ENCODE measurements at places on chromosomes 1 and 21.

- no peak for DNase-seq
These were observed 251.6 kb downstream of the AKT3 start for GRCh38 chr1:243598433-243598832.

GRCh38 chr1:230427094-230427876 is 1.2 kb upstream of the PGBD5 start:
- no peak for DNase-seq

DNA sequence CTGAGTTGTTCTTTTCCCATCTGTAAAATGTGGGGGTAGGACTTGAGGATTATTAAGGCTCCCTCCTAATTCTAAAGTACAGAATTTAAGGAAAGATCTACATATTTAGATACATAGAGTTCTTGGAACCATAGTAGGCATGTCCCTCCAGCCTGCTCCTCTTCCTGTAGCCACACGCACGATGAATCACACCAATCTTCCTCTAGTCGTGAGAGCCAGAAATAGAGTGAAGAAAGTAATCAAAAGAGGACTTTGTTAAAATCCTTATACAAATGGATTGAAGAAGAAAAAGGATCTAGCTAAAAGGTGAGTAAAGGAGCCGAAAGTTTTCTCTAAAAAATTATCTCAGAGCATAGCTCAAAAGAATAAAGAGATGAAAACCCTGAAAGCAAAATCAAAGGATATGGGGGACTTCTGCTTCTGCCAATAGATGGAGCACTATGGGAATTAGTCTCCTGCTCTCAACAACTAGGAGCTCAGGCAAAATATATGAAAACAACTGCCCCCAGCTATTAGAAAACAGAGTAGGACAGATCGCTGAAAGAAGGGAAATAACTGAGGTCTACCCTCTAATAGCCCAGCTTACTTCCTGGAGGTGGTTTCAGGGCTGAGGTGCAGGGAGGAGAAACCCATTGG is 8.5 kb downstream of the C1orf141 start:
- DNase-seq, result no peak

DNA sequence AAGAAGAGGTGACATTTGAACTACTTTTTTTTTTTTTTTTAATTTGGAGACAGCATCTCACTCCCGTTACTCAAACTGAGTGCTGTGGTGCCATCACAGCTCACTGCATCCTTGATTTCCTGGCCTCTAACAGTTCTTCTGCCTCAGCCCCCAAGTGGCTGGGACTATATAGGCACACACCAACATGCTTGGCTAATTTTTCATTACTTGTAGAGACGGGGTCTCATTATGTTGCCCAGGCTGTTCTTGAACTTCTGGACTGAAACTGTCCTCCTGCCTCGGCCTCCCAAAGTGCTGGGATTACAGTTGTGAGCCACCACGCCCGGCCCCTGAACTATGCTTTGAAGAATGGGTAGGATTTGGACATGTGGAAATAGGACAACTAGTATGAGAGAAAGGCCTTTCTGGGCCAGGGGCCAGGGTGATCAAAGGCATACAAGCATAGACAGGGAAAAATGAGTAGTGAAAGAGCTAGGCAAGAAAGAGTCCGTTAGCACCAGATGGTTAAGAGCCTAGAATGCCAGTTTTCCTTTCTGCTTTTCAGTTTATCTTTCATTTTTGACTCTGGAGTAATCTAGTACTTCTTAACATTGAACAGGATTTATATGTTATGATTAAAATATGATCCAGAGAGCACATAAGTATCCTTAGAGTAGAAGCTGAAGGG is 6.3 kb downstream of the RABGAP1L start:
- no peak for DNase-seq

DNA sequence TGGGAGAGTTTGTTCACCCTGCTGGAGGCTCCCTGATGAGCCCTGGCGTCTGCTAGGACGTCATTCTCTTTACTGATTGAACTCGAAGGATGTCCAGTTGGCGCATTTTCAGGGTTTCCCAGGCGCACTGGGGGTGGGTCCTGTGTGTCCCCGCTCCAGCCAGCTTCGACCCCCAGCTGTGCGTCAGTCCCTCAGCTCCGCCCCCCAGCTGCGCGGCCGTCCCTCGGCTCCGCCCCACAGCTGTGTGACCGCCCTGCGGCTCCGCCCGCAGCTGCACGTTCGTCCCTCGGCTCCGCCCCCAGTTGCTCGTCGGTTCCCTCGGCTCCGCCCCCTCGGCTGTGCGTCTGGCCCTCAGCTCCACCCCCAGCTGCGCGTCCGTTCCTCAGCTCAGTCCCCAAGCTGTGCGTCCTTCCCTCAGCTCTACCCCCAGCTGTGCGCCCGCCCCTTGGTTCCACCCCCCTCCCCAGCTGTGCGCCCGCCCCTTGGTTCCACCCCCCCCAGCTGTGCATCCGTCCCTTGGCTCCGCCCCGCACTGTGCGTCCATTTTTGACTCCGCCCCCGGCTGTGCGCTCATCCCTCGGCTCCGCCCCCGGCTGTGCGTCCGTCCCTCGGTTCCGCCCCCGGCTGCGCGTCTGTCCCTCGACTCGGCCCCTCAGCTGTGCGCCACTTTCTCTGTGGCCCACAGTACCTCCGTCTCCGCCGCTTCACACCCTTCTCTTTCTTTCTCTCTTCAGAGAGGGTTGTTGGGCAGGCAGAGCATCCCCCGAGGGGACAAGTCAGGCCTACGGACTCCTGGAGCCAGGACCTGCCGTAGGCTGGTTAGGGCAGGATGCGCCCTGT is 61.3 kb downstream of the FAAP20 start:
- DNase-seq, result peak; percentile 92

DNA sequence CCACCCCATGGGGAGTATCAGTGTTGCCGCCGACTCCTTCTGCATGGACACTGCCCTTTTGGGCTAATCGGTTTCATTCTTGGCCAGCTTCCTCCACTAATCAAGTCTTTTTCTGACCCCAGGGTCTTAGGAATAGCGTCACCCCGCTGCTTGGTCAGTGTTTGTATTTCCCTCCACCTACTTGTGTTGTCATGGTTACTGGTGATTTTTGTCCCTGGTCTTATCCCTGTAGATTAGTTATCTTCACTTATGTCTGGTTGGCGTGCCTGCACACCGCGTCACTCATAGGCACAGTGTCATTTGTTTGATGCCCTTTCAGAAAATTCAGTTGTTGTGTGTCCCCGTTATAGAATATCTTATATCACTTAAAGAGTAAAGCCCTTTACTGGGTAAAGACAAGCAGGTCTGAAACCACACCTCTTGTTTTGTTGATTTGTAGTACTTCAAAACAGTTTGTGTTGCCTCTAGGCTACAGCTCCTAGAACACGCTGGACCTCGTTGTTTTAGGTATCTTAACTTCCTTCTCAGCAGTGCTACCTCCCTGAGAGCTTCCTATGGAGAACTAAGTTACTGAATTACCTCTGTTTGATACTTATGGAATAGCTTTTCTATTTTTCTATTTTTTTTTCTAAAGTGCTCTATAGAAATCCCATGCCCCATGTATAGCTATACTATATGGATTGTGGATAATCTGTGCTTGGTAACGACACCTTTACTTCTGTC is 868 bp downstream of the PPP1R12B start:
- DNase-seq, result no peak

- no peak for DNase-seq
These were observed 35.4 kb upstream of the EIF4G3 start for GRCh38 chr1:21212126-21212525.

- DNase-seq, result no peak
These were observed 19.3 kb downstream of the OBSCN start for GRCh38 chr1:228226956-228227791.

- no peak for DNase-seq
These were observed 19.9 kb upstream of the EVI5 start for GRCh38 chr1:92804721-92805201.

DNA sequence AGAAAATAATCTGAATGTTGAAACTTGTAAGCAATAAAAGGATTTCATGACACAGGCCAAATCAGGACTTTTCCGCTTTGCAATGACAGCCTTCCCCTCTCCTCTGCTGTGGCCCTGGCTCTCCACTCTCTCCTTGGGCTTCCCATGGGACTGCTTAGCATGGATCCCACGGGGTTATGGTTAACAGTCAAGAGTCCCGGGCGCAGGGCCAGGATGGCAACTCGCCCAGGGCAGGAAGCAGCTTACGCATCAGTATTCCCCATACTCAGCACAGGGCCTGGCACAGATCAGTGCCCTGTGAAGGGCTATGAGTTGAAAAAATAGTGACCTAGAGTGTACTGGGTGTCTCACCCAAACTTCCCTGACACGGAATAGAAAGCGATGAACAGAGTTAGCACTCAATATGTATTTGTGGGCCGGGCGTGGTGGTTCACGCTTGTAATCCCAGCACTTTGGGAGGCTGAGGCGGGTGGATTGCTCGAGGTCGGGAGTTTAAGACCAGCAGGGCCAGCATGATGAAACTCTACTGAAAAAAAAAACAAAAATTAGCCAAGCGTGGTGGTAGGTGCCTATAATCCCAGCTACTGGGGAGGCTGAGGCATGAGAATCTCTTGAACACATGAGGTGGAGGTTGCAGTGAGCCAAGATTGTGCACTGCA is 29.1 kb upstream of the GRHL3 start:
- no peak for DNase-seq

GRCh38 chr1:27438621-27439061 is 46.2 kb downstream of the GPR3 start:
- DNase-seq, result no peak

DNA sequence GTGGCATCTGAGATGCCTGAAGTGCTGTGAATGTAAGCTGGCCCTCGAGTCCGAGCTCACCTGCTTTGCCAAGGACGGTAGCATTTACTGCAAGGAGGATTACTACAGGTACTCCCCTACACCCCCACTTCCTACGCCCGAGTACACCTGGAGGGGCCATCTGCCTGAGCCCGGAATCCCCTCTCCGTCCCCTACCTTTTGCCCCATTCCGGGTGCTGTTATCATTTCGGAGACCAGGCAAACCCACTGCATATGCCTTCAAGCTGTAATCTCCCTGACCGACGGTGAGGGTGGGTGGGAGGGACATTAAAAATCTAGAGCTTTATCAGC is 2.9 kb downstream of the LHX9 start:
- no peak for DNase-seq

All from activated CD4-positive, alpha-beta T cell treated with anti-CD3 and anti-CD28 coated beads for 1 hour (primary cell).